ENCODE measurements at places on chromosomes 12 and 14. TPM values are rescaled to one million over a fixed set of nuclear protein-coding genes. Genes with fewer than 3 reads are reported as not detected.

DNA sequence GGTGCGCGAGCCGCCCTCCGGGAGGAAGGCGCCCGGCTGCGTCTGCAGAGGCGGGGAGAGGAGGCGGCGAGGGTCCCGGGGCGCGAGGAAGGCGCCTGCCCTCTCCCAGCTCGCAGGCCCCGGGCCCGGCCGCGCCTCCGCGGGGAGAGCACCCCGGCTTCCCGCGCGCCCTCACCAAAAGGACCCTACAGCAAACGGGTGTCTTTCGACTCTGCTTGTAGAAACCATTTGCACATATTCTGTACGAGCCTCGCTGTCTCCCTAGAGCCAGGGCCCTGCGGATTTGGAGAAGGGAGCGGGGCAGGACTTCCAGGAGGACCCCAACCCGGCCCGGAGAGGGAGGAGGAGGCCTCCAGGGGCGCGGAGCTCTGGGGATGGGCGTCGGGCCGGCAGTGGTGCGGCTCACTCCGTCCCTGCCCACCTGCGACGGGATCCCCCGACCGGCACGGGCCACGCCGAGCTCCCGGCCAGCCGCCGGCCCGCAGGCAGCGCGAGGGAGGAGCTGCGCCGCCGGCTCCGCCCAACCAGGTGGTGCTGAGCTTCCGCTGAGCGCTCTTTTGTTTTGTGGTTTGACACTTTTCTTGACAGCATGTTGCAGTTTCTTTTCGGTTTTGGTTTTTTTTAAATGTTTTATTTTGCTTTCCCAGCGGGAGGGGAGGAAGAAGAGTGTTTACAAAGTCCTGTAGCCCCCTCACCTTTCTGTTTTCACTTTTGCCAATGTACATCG lies 103.3 kb upstream of the FKBP4 start:
- DNase-seq = peak; percentile 76

GRCh38 chr12:26264215-26264838 lies 69.0 kb downstream of the SSPN start:
- no peak for DNase-seq

- peak; percentile 79 for DNase-seq
Observed at GRCh38 chr12:55072083-55072482, 52.3 kb downstream of the NEUROD4 start.

GRCh38 chr12:52037248-52037861 lies 13.9 kb upstream of the NR4A1 start:
- no peak for DNase-seq

DNA sequence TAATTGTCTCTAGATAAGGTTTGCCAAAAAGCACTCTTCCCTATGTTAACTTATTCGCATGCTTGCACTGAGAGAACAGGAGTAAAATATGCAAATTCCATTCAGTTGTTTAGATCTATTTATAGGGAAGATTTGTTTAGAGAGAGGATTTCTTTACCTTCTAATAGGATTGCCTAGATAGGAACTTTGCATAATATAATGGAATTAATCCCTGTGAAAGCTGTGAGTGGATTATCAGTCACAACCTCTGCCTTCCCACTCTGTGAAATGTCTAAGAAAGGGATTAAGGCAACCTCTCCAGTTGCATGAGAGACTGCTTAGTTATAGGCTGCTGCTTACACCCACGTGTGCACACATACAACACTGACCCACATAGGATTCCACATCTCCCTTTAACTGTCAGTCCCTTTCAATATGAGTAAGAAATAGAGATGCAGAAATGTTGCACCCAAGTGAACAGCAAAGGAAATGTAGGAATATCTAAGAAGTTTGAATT lies 83.2 kb downstream of the ALG10B start:
- DNase-seq = no peak

DNA sequence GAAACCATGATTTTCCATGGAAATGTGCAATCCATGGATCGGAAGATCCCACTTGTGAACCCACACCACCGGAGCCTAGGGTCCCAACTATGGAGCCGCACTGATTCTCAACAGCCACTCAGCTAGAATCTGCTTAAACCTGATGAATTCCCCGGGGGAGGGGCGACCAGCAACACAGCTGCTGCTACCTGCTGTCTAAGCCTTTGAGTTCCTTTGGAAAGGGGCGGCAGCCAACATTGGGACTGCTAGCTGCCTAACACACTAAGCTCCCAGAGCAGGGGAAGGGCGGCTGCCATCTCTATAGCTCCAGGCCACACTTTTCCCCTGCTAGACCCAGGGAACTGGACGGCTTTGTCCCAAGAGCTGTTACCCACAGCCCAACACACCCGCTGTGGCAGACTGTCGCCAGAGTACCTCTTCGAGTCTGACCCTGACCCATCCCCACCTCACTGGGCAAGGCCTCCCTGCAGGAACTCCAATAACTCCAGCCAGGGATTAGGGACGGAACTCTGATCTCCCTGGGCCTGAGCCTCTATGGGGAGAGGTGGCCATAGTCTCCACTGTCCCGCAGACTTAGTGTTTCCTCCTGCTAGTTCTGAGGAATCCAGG lies 205.8 kb upstream of the SLC16A7 start:
- DNase-seq = no peak

DNA sequence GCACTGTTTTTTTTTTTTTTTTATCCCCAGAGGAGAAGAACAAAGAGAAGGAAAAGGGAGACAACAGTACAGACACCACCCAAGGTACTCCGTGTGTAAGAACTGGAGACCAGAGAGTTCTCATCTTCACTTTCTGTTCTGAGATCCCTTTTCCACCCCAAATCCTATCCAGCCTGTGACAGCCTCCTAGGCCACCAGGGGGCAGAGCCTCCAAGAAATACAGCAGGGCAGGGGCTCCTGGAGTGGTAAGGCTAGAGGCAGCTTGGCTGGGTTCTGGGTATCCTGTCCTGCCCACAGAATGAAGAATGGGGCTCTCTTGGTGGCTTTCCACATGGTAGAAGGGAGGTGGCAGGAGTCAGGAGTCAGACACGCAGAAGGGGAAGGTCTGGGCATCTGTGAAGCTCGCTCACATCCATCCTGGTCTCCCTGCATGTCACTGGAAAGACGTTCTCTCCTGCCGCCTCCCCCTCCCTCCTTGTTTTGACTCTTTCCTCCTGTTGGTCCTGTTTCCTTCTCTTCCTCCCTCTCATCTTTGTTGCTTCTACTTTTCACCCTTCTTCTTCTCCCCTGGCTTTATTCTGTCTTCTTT lies 12.0 kb downstream of the CLSTN3 start:
- peak; percentile 63 for DNase-seq

- no peak for DNase-seq
Observed at GRCh38 chr12:597926-598568, 65.2 kb downstream of the NINJ2 start.

DNA sequence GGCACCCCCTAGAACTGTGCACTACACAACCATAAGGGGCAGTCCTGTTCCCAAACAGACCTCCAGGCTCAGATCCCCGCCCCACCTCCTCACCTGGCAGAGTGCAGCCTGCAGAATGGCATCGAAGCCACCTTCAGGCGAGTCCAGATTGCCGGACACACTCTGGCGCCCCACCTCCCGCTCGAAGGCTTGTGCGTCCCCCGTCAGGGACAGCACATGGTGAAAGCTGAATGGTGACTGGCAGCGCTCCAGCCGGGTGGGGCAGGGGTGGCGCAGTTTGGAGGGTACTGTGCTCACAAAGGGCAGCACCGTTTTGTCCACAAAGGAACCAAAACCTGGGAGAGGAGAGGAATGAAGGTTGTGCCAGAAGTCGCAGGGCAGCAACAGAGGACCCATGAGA lies 10.6 kb downstream of the ITGB7 start:
- no peak for DNase-seq

- peak; percentile 83 for DNase-seq
Observed at GRCh38 chr14:77053046-77053841, 24.7 kb upstream of the IRF2BPL start.

- DNase-seq = no peak
Observed at GRCh38 chr12:88035907-88036289, 6.7 kb upstream of the C12orf50 start.

DNA sequence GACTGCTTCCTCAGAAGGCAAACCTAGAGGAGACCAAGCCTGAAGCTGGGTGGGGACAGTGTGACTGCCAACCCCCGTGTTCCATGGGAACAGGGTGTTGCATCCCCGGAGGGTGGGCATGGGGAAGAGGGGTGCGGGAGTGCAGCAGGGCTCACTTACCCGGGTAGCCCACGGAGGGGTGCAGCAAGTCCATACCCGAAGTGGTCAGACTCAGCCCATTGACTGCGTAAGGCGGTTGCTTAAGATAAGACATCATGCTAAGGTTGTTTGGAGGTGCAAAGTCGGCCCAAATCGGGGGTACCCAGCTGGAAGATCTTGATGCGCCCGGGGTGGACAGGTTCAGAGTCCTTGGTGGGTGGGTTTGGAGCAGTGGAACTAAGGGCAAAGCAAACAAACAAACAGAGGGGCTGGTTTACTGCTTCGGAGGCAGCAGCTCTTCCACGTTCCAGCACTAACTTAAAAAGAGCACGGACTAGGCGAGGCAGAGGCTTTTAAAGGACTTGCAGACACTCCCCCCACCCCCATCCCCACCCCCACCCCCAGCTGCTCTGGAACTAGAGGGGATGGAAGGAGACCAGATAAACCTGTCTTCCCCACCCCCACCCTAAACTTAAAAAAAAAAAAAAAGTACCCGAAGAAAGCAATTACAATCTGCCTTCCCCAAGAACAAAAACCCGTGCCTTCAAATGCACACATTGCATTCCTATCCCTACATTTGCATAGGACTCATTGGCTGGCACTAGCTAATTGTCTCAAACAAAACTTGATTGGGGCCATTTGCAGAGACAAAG lies 4.9 kb downstream of the OTX2 start:
- no peak for DNase-seq

GRCh38 chr14:50578433-50578832 lies 18.5 kb downstream of the ATL1 start:
- DNase-seq = no peak

DNA sequence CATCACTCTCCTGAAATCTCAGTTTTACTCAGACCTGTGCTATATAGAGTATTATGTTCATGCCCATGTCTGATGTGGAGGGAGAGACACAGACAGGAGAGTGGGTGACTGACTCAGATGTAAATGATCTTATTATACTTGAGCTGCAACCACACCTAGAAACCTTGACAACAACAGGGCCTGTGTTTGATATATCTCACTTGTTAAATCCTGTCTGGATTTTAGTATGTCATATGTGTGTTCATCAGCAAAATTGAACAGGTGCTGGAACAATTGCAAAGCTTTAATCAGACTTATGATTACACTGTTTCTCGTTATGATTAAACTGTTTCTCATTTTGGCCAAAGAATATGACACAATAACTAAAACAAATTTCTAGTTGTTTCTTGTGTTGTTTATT lies 37.7 kb downstream of the DIP2B start:
- no peak for DNase-seq

GRCh38 chr12:75560167-75560566 lies 48.8 kb upstream of the KRR1 start:
- DNase-seq = no peak

DNA sequence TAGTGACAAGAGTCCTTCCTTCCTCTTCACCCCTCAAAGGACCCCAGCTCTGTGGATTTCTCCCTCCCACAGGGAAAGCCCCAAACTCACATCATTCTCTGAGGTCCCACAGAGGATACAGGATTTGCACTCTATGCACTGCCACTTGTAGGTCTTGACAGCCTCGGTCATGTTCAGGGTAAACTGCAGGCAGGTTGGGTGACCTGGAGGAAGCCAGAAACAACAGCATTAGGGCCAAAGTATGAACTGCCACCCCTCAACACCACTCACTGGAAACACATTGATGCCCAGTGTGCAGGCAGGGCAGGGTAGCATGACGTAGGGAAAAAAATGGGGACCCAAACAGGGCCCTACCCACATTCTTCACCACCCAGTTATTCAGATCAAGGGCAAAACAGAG lies 264.4 kb downstream of the DPF3 start:
- no peak for DNase-seq

- DNase-seq = no peak
Observed at GRCh38 chr12:28578361-28578760, 388.1 kb downstream of the CCDC91 start.

- no peak for DNase-seq
Observed at GRCh38 chr12:77433799-77434198, 368.4 kb upstream of the E2F7 start.

DNA sequence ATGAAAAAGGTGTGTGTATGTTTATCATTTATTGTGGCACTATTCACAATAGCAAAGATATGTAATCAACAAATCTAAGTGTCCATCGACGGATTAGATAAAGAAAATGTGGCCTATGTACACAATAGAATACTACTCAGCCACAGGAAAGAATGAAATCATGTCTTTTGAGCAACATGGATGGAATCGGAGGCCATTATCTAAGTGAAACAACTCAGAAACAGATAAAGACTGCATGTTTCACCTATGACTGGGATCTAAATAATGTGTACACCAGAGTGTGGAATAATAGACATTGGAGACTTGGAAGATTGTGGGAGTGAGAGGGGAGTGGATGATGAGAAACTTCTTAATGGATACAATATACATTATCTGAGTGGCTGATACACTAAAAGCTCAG lies 44.0 kb downstream of the CCER1 start:
- no peak for DNase-seq

GRCh38 chr12:92432724-92433441 lies 269.9 kb upstream of the PLEKHG7 start:
- no peak for DNase-seq

DNA sequence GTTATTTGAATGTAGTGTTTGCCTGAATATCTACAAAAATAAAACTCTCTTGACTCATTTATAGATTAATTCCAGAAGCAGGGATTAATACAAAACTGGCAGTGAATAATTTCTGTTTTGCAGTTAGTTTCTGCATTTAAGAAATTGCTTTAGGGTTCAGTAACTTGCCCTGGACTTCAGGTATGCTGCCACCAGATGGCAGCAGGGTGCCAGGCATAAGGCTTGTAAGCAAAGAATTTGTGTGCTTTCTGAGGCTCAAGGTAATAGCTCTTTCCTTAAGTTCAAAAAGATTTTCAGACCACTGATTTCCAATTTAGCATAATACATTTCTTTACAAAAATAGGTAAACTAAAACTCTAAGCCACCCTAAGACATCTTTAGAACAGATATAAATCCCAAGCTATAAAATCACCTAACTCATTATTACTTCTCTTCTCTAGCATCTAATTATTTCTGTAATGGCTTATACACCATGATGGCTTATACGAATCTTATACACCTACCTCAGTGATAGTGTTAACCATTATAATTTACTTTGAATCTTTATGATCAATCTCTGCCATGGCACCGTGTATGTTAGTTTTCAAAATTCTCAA lies 398.3 kb downstream of the APAF1 start:
- DNase-seq = peak; percentile 56

DNA sequence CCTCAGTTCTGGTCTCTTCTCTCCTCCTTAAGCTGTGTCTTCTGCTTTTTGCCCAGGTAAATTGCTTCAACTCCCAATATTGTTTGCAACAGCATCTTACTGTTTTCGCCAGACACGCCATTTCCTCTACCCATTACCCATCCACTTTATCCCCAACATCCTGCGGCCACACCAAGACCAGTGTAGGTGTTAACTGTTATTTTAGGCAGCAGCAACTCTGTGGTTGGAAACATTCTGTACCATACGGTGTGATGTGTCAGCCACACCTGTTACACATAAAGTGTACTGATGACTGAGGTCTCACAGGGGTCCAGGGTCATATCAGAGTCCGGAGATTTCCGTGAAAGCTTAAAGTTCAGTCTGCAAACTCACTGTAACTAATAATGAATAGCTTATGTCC lies 21.8 kb upstream of the KLRD1 start:
- DNase-seq = no peak

GRCh38 chr14:71960494-71961353 lies 28.5 kb downstream of the RGS6 start:
- DNase-seq = no peak

GRCh38 chr12:66662729-66663128 lies 16.1 kb downstream of the GRIP1 start:
- no peak for DNase-seq

Gene TCP11L2
- 40.9 TPM for total RNA-seq

Gene CEBPE
- 1.8 TPM for total RNA-seq

Gene SYNDIG1L
- not detected for total RNA-seq

Gene ENDOU
- total RNA-seq = 0.30 TPM

Gene PMCH
- total RNA-seq = not detected

Measured in activated naive CD8-positive, alpha-beta T cell treated with anti-CD3 and anti-CD28 coated beads, Interleukin-2, amount 10 ng/mL, durations not matched to agents 7 days and 5 days (primary cell).